ENCODE measurements at places on chromosomes 7 and 10. TPM values are rescaled to one million over a fixed set of nuclear protein-coding genes. Genes with fewer than 3 reads are reported as not detected.

The AGBL3 gene
- 1.8 TPM for total RNA-seq

- DNase-seq: no peak
These were observed 24.0 kb downstream of the KIAA1549 start for GRCh38 chr7:138957217-138957616.

The PDE6C gene
- not detected for total RNA-seq

The TMEM26 gene
- 0.43 TPM for total RNA-seq

The SPAM1 gene
- not detected for total RNA-seq

The AUTS2 gene
- total RNA-seq: 10.6 TPM

- no peak for DNase-seq
These were observed 149.1 kb downstream of the UBE2H start for GRCh38 chr7:129803546-129804081.

DNA sequence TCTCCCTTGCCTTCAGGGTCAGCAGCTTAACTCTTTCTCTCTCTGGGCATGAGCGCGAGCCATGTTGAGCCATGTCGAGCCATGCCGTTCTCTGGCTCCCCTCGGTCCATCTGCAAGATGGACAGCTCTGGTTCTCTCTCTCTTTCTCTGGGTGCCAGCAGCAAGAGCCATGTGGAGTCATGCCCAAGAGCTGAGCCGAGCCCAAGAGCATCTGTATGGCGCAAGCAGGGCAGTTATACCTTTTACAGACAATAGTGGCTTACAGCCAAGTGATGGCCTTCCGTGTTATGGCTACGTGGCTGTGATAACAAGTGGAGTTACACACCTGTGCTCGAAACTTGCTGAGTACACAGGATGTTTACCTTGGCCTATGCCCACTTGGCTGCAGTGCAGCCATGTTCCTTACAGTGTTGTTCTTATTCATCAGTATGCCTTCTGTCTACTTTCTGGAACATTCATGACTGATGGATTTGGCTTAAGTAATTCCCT, 327.7 kb downstream of the GLRX3 start:
- no peak for DNase-seq

GRCh38 chr7:47945261-47946015, 2.8 kb downstream of the PKD1L1 start:
- DNase-seq: peak; percentile 94

The FOXP2 gene
- 2.4 TPM for total RNA-seq

The NKX2-3 gene
- not detected for total RNA-seq

- DNase-seq: peak; percentile 29
These were observed 45.6 kb downstream of the AUTS2 start for GRCh38 chr7:69643708-69644445.

DNA sequence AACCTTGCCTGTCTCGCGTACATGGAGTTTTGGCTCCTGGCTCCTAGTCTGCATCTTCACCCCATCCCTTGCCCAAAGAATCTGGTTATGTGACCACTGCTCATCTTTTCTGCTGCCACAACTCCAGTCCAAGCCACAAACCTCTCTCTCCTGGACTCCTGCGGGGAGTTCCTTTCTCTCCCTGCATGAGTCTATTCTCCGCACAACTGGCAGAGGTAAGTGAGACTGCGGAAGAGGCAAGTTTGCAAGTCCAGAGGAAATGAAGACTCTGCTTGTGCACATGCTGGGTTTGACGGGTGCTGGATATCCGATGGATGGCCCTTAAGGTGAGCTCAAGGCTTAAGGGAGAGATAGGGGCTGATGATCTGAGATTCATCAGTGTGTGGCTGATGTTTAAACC, 61.0 kb downstream of the TRUB1 start:
- DNase-seq: no peak

DNA sequence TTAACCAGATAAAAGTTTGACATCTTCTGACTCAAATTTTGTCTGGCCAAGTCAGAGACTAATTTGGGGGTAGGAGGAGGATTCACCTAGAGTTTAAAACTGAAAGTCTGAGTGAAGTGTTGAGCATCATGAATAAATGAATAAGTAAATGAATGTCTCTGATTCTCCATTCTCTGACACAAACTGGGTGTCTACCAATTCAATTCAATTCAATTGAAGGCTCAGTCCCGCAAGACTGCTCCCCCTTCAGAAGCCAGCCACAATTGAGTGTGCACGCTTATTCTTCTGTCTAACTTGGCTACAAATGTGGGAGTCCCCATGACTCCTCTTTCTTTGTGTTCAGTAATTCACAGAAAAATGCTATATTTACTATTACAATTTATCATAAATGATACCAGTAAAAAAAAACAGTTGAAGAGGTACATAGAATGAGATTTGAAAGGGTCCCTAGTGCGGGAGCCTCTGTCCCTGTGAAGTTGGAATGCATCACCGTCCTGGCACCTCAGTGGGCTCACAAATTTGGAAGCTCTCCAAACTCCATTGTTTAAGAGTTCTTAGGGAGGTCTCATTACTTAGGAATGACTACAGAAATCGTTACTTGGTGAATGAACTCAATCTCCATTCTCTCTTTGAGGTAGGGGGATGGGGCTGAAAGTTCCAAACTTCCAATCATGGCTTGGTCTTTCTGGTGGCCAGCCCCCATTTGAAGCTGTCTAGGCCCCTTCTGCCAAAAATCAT, 243.7 kb upstream of the PHYHIPL start:
- DNase-seq: no peak

DNA sequence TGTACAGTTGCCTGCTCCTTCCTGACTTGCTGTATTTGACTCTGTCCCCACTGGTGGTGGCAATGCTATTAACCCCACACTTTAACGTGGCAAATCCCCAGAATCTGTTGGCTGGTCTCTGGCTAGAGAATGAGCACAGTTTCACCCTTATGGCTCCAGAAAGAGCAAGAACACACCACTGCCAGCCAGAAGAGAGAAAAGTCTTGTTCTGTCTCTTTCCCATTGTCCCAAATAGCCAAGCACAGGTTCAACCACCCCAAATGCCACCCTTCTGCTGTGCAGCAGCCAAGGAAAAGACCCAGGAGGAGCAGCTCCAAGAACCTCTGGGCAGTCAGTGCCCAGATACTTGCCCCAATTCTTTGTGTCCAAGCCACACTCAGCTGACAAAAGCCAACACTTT, 11.3 kb downstream of the SLC16A9 start:
- no peak for DNase-seq

The FANK1 gene
- 0.37 TPM for total RNA-seq

DNA sequence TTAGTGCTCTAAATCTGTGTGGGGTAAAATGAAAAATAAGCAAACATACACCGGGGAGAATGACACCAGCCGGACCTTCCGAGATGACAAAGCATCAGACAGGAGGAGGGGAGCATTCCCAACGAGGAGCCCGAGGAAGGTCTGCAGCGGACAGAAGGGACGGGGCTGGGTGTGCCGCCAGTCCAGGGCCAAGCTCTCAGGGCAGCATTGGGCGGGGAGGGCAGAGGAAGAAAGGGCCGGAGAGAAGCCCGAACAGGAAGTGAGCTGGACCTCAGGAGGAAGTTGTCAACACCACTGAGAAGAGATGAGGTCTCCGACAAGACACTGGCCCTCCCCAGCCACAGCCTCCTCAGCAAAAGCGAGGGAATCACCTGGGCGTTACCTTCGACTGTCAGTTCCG, 182.6 kb upstream of the RNF32 start:
- DNase-seq: no peak

GRCh38 chr10:117615649-117616048, 73.1 kb downstream of the EMX2 start:
- DNase-seq: no peak

All from right cardiac atrium (tissue), 5 donors.